Suppressor macrophage treated with lipopolysaccharide for 1 hour (primary cell): ENCODE measurements at places on chromosomes 3 and 15.

DNA sequence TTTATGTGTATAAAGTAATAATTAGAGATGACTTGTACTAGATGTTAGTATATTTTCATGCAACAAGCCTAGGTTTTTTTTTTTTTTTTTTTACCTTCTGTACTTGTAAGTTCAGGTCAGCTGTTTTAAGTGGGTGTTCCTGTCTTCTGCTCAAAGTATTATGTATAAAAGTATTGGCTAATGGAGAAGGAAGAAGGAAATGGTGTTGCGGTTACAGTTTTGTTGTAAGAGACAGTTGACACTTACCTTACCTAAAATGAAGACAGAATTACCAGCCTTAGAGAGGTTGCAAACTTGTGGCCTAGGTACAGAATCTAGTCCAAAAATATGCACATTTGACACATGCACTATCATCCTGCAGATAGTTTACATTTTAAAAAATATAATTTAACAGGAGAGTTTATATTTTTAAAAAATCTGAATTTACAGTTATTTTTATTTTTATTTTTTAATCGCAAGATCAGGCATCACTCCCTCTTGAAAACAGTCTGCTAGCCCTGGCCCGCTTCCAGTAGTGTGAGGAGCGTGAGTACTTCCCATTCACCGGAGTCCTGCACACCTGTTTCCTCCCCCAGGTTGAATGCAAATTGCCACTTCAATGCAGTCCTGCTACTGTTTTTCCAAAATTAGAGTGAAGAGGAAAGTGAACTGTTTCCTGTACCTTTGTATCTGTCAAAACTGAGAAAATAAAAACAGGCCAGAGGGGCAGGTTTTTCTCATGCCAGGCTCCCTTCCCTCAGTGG, 224.3 kb upstream of the SOX2 start:
- DNase-seq = no peak

GRCh38 chr15:59556380-59556779, 55.2 kb upstream of the GCNT3 start:
- DNase-seq = no peak

DNA sequence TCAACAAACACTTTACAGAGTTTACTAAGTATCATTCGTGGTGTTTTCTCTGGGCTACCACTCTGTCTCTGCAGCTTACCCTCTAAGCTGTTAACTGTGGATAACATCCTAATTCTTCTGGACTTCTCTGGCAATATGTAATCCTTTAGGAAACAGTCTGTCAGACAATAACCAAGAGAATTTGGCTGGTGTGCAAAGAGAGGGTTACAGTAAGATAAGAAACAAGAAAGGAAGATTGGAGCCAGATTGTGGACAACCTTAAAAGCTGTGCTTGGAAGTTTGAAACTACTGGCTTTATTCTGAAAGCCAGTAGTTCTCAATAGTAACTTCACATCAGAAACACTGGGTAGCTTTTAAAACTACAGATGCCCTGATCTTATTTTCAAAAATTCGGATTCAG, 778 bp downstream of the ARL6 start:
- no peak for DNase-seq

GRCh38 chr3:164320962-164321361, 757.3 kb downstream of the SI start:
- no peak for DNase-seq

DNA sequence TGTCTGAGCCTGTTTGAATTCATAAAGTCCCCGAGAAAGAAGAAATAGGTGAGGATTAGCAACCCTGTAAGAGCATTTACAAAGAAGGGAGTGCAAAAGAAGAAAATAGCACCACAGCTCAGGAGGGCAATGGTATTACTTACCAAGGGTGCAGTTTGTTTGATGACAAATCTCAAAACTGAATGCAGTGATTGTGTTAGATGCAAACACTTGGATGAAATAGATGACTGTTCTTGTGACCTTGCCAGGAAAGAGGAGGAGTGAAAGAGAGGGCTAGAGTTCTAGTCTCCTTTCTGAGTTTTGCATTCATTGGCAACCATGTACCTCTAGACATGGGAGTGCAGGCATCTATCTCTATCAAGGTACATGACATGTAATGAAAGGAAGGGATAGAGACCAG, 1030.8 kb upstream of the CFAP20DC start:
- DNase-seq = no peak

GRCh38 chr3:124322309-124322880, 330.5 kb upstream of the ROPN1 start:
- no peak for DNase-seq

GRCh38 chr15:60733196-60733595, 254.3 kb upstream of the ICE2 start:
- DNase-seq = peak; percentile 27

DNA sequence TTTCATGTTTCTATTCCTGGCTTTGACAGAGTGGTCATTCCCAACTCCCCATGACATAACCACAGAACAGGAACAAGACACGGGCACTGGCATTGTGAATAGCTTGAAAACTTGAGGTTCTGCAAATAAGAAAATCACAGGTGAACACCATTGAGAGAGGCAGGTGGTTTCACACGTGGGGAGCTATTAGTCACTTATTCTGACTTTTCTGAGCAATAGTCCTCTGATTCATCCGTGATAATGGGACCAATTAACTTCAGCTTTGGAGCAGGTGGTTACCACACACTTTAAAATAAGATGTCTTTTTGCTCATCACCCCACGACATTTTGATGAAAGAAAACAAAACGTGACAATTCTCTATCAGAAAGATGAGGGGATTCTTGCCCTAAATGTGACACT, 224.7 kb downstream of the KLF13 start:
- no peak for DNase-seq

DNA sequence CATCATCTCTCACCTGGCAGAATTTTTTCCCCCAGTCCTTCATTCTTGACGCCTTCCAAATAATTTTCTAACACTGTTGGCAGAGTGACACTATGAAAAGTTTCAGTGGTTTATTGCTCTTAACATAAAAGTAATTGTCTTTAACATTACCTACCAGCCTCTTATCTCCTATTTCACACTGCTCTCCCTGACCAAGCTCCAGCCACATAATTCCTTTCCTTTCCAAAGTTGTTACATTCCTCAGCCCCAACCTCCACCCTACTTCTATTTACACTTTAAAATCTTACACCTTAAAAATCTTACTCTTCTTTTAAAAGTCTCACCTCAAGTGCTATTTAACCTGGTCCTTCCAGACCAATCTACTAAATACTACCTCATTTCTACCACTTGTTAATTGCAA, 2.8 kb downstream of the DPPA4 start:
- DNase-seq = no peak

DNA sequence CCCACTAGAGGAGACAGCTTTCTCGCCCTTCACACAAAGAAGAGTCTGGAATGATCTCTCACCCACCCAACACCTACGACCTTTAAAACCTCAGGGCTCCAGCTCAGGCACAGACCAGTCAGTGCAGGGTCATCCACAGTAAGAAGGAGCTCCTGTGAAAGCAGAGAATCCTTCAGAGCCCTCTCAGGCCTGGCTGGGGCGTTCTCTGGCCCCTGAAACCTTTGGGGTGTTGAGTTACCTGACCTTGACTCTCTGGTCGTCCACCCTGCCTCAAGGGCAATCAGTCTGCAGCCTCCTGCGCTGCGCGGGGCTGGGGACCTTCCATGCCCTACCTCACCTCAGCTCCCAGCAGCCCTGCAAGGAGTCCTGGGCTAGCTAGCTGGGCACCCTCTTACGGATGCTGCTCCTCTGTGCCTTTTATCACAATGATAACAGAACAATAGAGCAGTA, 106.2 kb downstream of the ADCY5 start:
- no peak for DNase-seq

DNA sequence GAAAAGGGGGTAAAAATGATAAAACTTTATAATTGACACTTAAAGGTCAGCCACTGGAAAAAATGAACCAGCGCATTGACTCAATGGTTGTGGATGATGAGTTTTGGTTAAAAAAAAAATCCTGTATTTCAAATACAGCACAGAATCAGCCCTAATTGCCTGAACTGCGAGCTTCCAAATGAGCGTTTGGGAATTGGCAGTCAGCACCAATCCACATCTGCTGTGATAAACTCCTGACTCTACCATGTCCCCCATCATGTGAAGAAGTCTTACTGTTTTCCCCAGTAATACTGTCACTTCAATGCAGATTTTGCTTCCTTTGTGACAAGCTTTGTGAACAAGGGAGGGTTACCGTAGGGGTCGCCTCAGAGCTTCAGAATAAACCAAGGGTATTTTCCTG, 235.4 kb downstream of the EBLN2 start:
- DNase-seq = no peak

GRCh38 chr3:17399586-17399985, 342.8 kb downstream of the TBC1D5 start:
- DNase-seq = no peak

- no peak for DNase-seq
These were observed 175.2 kb upstream of the ZPLD1 start for GRCh38 chr3:102259663-102260062.

DNA sequence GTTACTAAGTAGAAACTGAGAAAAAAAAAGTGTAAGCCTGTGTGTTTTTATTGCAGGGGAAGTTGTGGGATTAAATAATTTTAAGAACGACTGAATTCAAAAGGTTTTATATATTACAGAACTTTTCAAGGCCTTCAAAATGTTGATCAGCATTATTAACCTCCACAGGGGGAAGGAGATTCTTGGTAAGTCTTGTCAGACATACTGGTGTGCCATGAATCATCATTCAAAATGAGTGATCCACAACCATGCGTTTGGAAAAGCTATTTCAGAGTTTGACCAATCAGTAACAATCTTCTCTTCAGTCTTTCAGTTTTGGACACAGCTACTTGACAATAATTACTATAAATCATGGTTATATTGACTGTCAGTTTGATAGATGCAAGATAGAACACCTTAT, 70.2 kb downstream of the ADAMTS9 start:
- DNase-seq = no peak

DNA sequence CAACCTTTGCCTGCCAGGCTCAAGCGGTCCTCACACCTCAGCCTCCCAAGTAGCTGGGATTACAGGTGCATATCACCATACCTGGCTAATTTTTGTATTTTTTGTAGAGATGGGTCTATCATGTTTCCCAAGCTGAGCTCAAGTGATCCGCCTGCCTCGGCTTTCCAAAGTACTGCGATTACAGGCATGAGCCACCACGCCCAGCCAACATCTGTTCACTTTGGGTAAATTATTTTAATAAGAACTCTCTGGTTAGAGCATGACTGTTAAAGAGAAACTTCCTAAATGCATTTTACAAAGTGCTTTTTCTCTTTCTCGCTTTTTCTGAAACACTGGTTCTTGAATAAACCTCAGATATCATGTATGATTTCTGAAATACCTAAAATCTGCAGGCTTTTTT, 172.5 kb downstream of the PTPRG start:
- DNase-seq = no peak

DNA sequence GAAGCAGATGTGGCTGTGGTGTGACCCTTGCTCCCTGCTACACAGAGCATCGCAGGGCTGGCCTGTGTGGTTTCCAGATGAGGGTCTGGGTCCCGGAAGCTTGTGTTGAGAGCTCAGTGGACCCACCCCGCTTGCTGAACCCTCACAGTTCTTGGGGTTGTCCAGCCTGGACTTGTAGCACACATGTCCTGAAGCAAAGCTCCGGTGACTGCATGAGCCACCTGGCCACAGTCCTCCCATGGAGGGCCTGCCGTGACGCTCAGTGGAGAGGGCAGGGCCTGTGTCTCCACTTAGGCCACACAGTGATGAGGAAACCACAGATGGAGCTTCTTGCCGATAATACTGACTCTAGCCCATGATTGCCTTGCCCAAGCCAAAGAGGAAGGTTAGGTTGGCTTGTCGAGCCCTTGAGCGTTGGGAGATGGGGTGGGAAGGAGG, 62.6 kb downstream of the RGMA start:
- DNase-seq = no peak

DNA sequence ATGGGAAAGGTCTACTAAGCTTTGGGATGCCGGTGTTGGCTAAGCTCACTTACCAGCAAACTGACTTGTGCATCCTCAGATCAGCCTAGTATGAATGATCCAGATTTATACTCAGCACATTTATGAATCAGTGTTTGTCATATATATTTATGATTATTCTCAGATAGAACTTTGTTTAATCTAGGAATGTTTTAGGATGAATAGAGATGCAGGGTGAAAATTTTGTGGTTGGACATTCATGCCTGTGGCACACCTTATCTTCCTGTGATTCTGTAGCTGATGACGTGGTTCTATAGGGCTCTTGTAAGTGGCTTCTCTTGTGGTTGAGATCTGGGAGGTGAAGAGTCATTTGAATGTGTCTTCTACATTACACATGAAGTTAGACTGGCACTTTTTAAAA, 11.4 kb downstream of the CDIN1 start:
- no peak for DNase-seq

DNA sequence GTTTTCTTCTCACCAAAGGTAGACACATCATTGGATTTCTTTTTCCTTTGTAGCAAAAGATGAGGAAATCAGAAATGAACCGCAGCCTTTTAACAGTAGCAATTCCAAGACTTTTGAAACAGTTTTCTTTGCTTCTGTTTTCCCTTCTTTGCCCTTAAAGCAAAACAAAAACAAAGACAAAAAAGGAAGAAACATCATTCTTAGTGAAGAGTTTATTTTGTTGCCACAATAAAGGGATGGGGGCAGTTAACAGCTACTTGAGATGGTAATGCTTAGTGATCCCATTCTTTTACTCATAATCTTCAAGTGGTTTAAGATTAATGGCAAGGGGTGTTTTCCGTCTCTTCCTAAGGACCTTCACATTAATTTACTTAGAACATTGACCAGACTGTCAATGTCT, 218.8 kb downstream of the MEIS2 start:
- DNase-seq = no peak
